Hypothalamus (tissue), 51 donors: ENCODE measurements at places on chromosomes 5 and 9.

GRCh38 chr5:23385036-23385435, 122.4 kb upstream of the PRDM9 start:
- DNase-seq: no peak

GRCh38 chr5:24645483-24645882, 705 bp upstream of the CDH10 start:
- no peak for DNase-seq

- no peak for DNase-seq
Measured at GRCh38 chr5:40033009-40033408, 608.2 kb upstream of the DAB2 start.

DNA sequence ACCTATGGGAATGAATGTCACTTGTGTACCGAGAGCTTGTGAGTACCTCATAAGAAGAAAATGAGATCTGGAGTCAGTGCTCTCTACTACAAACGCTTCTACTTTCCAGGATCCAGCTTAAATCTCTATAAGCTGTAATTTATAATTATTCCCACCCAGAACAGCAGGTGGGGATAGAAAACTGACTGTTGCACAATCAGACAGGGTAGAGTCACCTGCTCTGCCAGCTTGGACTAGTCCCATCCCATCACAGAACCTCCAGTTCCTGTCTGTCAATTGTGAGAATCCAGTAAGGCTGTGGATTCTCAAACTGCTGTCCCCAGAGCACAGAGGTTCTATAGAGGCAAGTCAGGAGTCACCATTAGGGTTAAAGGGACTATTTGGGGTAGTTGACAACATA, 2.0 kb downstream of the SPINK7 start:
- DNase-seq: no peak

DNA sequence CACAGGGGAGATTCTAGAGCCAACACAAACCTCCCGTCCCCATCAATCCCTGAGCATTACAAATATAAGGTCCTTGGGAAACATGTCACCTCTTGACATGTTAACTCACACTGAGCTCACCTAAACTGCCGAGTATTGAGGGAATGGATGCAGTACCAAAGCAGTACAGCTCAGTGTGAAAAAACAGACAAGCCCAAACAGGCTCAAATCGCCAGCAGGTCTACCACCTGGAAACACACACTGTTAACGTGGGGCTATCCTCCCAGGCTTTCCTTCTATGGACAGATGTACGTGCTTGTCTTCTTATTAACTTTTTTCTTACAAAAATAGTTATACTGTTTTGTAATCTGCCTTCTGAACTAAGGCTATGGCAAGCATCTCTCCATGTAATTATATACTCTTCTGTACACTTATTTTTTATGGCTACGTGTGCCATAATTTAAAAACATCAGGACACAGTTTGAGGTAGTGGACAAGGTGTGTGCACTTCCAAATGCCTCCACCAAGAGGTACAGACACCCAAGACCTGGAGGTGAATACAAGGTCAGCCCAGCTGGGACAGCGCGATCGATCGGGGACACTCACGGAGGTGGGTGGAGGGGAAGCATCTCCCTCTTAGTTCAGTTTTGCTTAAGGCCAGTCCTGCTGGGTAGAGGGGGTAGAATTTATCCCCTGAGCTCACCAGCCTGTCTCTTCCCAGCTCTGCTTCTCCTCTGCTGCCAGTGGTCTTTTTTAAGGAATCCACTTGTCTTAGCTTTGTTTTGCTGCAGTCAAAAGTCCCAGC, 76.5 kb downstream of the DAP start:
- no peak for DNase-seq

GRCh38 chr9:130556396-130557076, 22.8 kb upstream of the FUBP3 start:
- DNase-seq: no peak

DNA sequence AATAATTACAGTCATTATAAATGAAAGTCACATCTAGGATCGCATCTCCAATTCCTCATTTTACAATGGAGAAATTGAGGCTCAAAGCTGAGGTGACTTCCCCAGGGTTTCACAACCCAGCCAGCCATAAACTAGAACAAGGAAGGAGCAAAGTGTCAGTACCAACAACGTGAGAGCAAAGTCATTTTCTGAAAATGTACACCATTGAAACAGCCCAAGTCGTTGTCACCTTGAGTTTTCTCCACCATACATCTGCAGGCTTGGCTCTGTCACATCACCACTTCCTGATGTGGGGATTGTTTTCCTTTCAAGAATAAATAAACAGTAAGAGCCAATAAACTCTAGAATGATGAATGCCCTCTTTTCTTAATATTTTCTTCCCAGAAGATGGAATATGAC, 184.5 kb upstream of the PTGER4 start:
- DNase-seq: no peak

DNA sequence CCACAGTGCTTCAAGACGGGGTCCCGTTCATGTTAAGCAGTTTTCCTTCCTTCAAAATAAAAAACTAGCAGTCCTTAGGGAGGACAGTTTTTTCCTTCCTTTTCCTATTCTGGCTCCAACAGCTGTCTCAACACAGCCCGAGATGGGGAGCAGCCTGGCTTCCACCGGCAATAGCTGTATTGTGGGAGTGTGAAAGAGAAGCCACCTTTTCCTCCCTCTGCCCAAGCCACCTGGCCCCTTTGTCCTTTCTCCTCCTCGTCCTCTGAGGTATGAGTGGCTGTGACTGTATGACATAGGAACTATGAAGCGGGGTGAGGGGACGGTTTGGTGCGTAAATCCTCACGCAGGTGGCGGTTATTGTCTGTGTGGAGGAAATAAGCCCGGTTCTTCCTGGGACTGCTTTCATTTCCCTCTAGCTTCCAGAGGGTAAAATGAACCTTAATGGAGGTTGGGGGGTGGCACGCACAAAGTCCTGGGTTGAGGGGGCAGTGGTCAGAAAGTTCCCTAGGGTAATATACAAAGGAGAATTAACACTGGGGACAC, 292.0 kb upstream of the DMRT1 start:
- DNase-seq: no peak

DNA sequence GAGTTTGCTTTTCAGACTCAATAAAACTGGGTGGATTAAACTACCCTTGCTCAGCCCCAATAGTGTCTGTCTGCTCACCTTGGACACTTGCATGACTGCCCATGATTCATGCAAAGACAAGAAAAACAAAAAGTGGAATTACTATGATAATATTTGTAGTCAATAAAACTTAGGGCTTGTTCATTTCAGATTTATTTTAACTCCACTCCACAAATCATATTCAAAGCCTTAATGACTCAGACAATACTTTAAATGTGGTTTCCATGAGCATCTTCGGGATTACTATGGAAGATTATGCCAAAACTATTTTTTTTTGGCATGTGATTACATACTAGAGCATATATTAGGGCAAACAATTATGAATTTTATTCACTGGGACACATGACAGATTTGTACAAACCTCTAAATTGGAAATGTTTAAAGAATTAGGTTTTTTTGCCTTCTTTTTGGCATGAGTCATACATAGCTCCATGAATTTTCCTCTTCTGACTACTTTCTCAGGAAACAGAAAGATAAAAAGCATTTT, 468.9 kb downstream of the ACTL7B start:
- DNase-seq: no peak

GRCh38 chr5:11482011-11482410, 422.2 kb downstream of the CTNND2 start:
- no peak for DNase-seq

- DNase-seq: no peak
Measured at GRCh38 chr5:88826646-88827585, 56.1 kb downstream of the MEF2C start.

DNA sequence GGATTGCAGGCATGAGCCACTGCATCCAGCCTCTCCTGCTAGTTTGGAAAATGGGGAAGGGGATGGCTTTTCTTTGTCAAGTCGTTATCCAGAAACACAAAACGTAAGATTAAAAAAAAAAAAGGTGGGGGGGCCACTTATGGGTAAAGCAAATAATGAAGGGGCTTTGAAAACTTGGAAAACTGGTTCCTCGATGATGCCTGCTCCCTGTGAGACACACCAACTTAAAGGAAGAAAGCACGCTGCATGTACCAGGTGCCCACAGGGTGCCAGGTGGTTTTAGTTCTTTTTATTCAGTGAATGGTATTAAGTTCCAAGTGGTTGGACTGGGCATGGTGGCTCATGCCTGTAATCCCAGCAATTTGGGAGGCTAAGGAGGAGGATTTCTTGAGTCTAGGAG, 170.1 kb downstream of the GOLPH3 start:
- no peak for DNase-seq

DNA sequence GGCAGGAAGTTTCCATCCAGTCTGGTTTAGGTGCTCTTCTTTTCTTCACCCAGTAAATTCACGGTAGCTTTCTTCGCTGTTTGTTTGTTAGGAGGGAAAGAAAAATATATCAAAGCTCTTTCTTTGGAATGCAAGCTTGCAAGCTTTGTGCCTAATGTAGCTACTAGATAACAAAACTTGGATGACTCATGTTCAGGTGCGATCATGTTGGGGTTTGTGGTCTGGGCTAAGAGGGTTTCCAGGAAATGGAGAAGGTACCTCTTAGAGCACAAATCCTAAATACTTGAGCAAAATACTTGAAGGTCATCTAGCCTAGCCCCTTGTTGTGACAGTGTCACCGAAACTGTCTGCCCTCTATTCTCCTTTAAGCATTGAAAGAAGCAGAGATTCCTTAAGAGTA, 17.7 kb downstream of the SRP19 start:
- DNase-seq: no peak

- no peak for DNase-seq
Measured at GRCh38 chr9:38208206-38208901, 139.3 kb upstream of the SHB start.

DNA sequence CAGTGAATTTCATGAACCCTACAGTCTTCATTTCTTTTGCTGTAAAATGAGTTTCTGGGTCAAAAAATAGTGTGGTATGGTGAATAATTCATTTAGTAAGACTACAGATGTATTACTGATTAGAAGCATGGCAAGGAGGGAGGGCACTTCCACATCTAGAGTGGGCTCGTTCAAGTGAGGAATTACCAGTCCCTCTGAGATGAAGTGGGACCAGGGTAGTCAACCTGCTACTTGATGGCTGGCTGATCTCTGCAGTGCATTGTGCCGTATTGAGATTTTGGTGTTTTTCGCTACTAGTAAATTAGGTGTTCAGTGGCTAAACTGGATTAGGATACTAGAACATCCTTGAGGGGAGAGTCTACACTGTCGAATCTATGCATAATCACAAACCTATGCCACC, 10.8 kb downstream of the CDC37L1 start:
- no peak for DNase-seq
